ENCODE measurements at places on chromosomes 6 and 20. TPM values are rescaled to one million over a fixed set of nuclear protein-coding genes. Genes with fewer than 3 reads are reported as not detected.

ALDH5A1 gene
- total RNA-seq = 2.3 TPM

DLL1 gene
- 1.7 TPM for total RNA-seq

LBP gene
- total RNA-seq = not detected

SLC22A23 gene
- 28.8 TPM for total RNA-seq

MAN1A1 gene
- total RNA-seq = 17.4 TPM

ZFAND3 gene
- 18.8 TPM for total RNA-seq

CRIP3 gene
- total RNA-seq = not detected

PROKR2 gene
- not detected for total RNA-seq

LY6G6D gene
- total RNA-seq = not detected

ULBP1 gene
- total RNA-seq = 1.5 TPM

Data from tracheal epithelial cell (primary cell).